Activated naive CD4-positive, alpha-beta T cell treated with anti-CD3 and anti-CD28 coated beads, Interleukin-2, amount 50 U/mL, for 72 hours (primary cell): ENCODE measurements at places on chromosomes 5 and 9.

GRCh38 chr9:71279151-71279739 is 157.8 kb upstream of the TRPM3 start:
- DNase-seq = no peak

GRCh38 chr9:137053944-137054931 is at the start of gene ENTPD2:
TSS of gene ENTPD2 (minus strand) at chr9:137054061. CDS start at chr9:137053997, 64 bp downstream.
- no peak for DNase-seq

DNA sequence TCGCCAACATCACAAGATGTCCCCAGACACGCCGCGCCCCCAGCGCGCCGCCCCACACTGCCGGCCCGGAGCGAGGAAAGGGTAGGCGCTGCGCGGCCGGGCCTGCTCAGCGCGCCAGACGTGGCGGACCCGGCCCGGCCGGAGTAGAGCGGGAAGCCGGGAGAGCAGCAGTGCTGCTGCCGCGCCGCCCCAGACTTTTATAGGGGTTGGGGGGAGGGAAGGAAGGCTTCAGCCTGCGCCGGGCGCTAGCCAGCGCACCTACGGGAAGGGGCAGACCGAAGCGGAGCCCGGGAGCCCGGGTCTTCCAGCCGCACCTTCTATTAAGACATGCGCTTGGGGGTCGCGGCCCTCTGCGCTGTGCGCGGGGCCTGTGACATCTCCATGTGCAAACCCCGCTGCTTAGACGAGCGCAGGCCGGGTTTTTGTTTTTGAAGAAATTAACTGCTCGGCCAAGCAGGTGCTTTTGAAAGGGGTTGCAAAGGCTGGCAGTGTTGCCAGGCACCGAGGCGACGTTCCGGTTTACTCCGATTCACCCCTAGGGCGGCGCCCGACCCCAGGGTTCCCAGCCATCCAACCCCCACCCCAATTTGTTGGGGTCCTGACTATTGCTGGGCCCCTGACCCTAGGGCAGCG is 353 bp upstream of the PAX5 start:
- peak; percentile 52 for DNase-seq

- DNase-seq = no peak
Measured at GRCh38 chr5:84724683-84725082, 340.0 kb upstream of the EDIL3 start.

DNA sequence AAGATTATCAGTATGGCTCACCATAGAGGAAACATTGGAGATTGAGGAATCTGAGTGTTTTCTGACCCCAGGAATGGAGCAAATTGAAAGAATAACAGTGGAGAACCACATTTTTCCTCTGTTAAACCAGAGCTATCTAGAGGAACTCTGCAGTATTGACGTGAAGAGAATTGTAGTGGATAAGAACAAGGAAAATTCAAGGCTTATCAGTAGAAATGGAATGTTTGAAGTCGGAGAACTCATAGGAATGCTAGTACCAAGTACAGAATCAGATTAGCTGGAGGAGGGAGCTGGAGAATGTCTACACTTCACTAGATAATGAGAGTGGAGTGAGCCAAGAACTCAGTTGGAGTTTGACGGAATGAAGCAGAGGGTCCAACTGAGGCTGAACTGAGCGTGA is 50.3 kb downstream of the SNCAIP start:
- no peak for DNase-seq

- DNase-seq = no peak
Measured at GRCh38 chr9:15935661-15936305, 382.9 kb downstream of the CCDC171 start.

- DNase-seq = no peak
Measured at GRCh38 chr5:179870952-179871351, 12.3 kb upstream of the MRNIP start.

- DNase-seq = no peak
Measured at GRCh38 chr9:119343059-119343990, 25.9 kb downstream of the BRINP1 start.

GRCh38 chr5:171984748-171985419 is 21.6 kb downstream of the FBXW11 start:
- no peak for DNase-seq

GRCh38 chr9:134644725-134645606 is 3.4 kb downstream of the COL5A1 start:
- DNase-seq = no peak

- no peak for DNase-seq
Measured at GRCh38 chr9:31390403-31391025, 993.9 kb upstream of the ACO1 start.

DNA sequence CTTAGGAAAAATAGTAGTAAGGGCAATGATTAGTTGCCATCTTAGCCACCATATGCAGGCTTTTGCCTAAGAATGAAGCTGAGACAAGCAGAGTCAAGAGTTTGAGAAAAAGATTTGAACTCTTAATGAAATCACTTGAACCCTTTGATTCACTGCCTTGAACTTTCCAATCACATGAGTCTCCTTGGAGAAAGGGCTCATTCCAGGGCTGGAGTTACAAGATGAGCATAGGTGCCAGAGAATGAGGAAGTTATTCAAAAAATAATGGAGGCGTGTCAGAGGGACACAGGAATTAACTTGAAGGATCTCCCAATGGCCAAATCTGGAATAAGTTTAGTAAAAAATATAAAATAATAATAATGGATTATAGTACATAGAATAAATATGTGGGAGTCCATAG is 35.3 kb downstream of the MAT2B start:
- DNase-seq = no peak

DNA sequence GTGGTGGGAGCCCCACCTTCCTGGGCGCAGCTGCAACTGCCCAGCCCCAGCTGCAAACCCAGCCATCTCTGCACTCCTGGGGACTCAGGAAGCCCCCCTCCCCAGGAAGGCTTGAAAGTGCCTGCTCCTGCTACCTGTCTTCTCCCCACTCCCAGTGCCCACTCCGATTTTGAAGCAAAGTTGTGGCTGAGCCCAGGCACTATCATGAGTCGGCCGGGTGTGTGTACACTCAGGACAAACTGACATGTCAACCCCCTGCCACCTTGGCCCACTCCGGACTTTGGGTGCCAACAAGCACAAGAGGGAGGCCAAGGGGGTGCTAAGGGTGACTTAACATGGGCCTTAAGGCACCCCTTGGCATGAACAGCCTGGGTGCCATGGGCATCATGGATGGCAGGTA is 325.5 kb upstream of the PTGER4 start:
- DNase-seq = no peak

DNA sequence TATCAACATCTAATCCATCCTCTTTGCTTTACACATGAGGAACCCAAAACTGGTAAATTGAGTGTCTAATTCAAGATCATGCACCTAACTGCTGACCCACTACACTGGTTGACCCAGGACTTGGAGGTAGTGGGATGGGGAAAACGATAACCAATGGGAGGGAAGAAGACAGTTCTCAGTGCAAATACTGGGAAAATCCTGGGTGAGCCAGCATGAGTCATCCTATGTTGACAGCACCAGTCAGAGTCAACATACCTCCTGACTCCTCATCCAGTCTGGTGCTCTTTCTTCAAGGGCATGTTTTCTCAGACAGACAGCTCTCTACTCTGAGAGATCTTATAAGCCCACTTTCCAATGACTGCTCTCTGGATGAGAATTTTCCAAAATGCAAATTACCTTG is 232.8 kb upstream of the PTGER4 start:
- DNase-seq = no peak

- no peak for DNase-seq
Measured at GRCh38 chr9:136943291-136944211, 987 bp downstream of the FBXW5 start.

DNA sequence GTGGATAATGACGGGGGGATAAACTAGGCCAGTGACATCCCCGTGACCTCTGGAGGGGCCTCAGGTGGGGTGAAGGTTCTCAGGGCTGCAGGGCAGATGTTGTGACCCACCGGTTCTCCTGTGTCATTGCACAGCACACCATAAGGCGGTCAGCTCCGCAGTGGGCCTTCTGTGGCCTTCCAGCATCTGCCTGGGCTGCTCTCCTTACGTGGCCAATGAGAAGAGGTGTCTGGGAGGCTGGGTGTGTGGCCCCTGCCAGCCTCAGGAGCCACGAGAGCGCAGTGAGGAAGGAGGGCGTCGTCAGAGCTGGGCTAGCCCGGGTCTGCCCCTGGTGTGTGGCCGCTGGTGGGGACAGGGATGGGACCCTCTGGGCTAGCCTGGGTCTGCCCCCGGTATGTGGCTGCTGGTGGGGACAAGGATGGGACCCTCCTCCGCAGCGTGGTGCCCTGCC is 48.7 kb downstream of the COL5A1 start:
- no peak for DNase-seq

GRCh38 chr5:92939428-92939827 is 641.6 kb downstream of the NR2F1-AS1 start:
- DNase-seq = no peak

GRCh38 chr5:174311121-174311520 is 265.6 kb downstream of the NSG2 start:
- no peak for DNase-seq

DNA sequence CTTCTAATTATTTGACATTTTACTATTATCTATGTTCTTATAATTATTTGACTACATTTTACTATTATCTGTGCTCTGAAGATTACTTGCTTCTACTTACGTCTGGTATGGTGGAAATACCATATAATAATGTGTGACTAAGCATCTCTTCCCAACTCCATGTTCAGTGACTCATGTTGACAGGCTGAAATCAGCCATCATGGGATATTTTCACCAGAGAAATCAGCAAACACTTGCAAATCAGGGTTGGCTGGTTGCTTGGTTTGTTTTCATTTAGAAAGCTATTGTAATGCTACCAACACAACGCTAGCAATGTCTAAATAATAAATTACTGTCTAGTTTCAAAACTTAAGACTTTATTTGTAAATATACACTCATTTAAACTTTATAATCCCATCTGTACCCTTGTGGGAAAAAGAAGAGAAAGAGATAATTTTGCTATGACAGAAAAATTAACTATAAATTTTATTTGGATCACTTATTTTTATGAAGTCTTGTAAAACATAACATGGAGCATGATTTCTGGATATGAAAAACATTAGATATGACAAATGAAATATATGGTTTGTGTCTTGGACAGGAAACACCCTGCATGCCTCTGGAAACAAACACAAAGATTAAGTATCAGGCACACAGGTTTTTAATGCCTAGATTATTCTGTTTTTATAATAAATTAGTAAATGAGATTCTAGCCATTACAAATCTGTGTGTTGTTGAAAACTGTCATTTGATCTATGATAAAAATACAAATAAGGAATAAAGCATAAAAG is 337.6 kb downstream of the BNC2 start:
- no peak for DNase-seq

DNA sequence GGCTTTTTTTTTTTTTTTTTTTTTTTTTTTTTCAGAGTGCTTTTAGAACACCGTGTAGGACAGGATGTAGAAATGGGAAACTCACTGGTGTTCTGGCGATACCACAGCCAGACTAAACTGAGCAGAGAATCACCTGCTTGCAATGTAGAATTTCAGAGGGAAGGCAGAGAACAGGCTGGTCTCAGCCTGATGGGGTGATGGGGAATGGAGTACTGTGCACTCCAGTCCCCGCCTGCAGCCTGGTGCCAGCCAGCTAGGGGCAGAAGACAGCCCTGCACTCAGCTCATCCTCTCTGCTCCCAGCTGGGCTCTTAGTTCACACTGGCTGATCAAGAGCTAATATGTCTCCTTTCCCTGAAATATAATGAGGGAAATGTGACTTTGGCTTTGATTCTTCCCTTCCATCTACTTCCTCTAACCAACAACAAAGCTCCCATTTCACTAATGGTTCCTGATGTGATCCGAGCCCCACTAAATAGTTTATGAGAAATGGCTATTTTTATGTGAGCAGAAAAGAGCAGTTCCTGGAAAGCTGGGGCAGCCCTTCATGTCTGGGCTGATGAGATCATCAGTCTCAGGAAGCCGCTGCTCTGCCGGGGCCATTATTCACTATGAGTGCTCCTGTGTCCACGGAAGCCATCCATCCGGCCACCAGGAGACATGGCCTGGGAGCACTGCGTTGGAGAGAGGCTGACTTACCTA is 209.7 kb downstream of the GADD45G start:
- peak; percentile 38 for DNase-seq

DNA sequence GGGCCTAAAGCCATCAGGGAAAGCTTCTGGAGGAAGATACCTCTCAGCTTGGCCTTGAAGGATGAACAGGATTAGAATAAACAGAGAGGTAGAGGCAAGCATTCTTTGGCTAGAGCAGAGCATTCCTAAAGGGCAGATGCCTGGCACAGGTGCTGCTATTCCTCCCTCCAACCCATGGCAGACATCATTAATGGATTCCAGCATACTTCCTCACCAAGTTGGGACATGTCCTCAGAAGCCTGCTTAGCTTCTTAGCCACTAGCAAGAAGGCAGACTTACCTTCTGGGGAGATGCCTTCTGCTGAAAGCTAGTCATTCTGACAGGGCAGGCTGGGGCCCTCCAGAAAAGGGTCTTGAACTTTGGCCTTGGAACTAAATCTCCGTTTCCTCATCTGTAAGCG is 122.0 kb downstream of the RGS3 start:
- DNase-seq = no peak

DNA sequence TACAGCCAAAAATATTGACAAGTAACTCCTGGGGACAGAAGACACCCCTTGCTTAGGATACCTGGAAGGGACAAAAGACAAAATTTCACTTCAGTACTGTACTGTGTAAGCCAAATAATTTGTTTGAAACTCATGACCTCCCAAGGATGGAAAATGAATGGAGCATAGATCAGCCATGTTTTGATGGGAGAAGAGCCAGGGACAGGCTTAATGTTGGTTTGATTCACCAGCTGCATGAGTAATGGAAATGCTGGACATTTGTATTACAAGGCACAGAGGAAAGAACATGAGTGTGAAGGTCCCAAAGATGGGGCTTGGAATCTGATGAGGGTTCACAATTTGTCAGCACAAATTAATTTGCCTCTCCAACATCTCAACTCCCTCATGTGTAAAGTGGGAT is 122.8 kb downstream of the ENC1 start:
- no peak for DNase-seq
